ENCODE measurements at places on chromosomes 1 and 21. TPM values are rescaled to one million over a fixed set of nuclear protein-coding genes. Genes with fewer than 3 reads are reported as not detected.

DNA sequence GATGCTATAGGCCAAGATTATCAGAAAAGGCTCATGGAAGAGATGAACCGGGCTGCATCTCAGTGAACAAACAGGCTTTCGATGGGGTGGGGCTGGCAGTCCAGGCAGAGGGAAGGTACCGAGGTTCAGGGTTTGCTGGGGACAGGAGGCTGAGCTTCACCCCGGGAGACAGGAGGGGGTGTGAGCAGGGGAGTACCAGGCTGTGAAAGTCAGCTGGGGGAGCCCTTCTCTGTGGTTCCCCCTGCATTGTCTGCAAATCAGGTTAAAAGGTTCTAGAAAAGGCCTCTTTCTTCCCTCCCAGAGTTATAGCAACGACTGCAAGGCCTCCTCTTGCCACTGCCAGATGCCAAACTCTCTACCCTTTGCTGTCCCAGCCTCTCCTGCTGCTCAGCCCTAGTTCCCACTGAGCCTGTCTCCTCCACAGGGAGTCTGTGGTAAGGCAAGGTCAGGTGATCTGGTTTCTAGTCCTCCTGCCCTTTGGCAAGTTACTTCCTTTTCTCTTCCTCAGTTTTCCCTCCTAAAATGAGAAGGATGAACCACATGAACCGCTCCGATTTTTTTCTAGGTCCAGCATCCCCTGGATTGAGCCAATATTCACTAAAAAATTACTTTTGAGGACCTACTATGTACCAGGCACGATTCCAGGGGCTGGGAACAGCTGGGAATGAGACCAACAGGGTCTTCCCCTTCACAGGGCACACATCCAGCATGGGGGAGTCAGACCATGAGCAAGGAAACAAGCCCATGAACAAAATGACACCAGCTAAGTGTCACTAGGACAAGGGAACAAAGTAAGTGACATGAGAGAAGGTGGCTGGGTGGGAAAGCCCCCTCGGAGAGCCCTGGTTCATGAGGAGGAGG lies 7.2 kb downstream of the LAD1 start:
- no peaks in the 10 kb centered on the region for H3K36me3 ChIP-seq
- H3K4me1 ChIP-seq, result no peaks in the 10 kb centered on the region
- peaks cover 21% of the 10 kb centered on the region for H3K27me3 ChIP-seq
- no peak overlapping the region for H3K4me3 ChIP-seq
- no peak for DNase-seq

DNA sequence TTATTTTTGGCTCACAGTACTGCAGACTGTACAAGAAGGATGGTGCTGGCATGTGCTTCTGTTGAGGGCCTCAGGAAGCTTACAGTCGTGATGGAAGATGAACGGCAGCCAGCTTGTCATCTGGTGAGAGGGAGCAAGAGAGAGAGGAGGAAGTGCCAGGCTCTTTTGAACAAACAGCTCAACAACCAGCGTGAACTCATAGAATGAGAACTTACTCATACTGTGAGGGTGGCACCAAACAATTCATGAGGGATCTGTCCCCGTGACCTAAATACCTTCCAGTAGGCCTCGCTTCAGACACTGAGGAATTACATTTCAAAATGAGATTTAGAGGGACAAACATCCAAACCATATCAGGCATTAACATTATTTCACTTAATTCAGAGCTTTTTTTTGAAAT lies 84.7 kb downstream of the PKN2 start:
- peaks cover 7% of the 10 kb centered on the region for H3K4me1 ChIP-seq
- H3K4me3 ChIP-seq, result no peak overlapping the region
- no peak overlapping the region for H3K27ac ChIP-seq
- no peak for DNase-seq

DNA sequence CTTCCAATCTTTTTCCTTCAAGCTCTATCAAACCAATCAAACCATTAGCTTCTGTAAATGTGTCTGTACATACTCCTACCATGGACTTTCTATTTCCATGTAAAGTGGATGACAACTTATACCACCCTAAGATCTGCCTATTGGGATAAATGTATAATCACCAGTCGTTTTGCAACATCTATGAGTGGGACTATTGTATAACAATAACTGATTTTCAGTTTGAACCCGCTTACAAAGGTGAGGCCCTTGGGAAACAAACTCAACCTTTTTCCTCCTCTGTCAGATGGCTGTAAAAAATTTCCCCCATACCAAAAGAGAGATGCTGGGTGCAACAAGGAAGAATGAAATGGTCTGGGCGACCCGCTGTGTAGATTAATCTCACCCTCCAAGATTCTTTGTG lies 399.1 kb upstream of the ADAMTS5 start:
- H3K36me3 ChIP-seq, result no peaks in the 10 kb centered on the region
- no peak for DNase-seq
- no peak overlapping the region for H3K4me3 ChIP-seq
- H3K4me1 ChIP-seq, result no peaks in the 10 kb centered on the region

DNA sequence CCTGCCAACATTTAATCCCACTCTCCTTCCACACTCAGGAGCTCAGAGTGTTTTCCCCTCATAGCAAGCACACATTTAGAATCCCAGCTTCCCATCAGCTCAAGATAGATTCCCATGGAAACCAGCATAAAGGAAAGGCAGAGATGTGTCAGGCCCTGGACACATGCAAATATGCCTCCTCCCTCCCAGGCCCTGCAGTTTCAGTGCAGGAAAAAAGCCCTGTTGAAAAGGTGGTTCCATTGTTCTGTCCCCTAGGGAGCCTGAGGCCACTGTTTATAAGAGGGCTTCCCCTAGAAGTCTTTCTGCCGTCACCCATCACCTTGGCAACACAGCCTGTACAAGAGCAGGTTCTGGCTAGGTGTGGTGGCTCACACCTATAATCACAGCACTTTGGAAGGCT lies 3.6 kb downstream of the CACNA1S start:
- DNase-seq, result no peak
- H3K4me1 ChIP-seq, result no peaks in the 10 kb centered on the region
- no peaks in the 10 kb centered on the region for H3K36me3 ChIP-seq
- H3K27me3 ChIP-seq, result peaks cover 6% of the 10 kb centered on the region
- no peak overlapping the region for H3K4me3 ChIP-seq
- H3K27ac ChIP-seq, result no peak overlapping the region

- no peak overlapping the region for H3K4me3 ChIP-seq
- H3K27me3 ChIP-seq, result no peaks in the 10 kb centered on the region
- H3K27ac ChIP-seq, result no peak overlapping the region
- no peak for DNase-seq
- H3K36me3 ChIP-seq, result no peaks in the 10 kb centered on the region
- no peaks in the 10 kb centered on the region for H3K4me1 ChIP-seq
Observed at GRCh38 chr21:40587736-40588346, 259.1 kb downstream of the DSCAM start.

- H3K36me3 ChIP-seq, result peaks cover 2% of the 10 kb centered on the region
- no peak for DNase-seq
- no peak overlapping the region for H3K27ac ChIP-seq
- H3K4me3 ChIP-seq, result no peak overlapping the region
- no peaks in the 10 kb centered on the region for H3K4me1 ChIP-seq
- H3K27me3 ChIP-seq, result peaks cover 14% of the 10 kb centered on the region
Observed at GRCh38 chr1:30345491-30346130, 377.8 kb downstream of the MATN1 start.

DNA sequence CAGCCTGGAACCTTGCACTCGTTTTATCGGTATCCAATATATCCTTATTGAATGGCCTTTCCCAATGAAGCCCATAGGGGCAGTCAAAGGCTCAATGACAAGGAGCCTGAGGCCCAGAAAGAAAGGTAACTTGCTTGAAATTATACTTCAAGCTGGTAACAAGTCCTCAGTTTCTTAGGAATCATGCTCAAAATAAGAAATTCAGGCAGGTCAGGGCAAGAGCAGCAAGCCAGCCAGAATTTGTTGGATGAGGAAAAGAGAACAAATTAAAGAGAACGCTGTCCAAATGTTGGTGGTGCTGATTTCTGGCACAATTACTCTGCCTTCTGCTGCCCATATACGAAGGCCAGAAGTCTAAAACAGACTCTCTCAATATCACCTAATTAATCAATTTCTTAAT lies 77.6 kb downstream of the DDX20 start:
- no peak for DNase-seq
- H3K4me1 ChIP-seq, result no peaks in the 10 kb centered on the region
- H3K27me3 ChIP-seq, result peaks cover 4% of the 10 kb centered on the region

GRCh38 chr1:217919683-217920388 lies 288.7 kb downstream of the SPATA17 start:
- H3K27ac ChIP-seq, result no peak overlapping the region
- H3K36me3 ChIP-seq, result no peaks in the 10 kb centered on the region
- H3K4me3 ChIP-seq, result no peak overlapping the region
- no peaks in the 10 kb centered on the region for H3K4me1 ChIP-seq

The MTFR1L gene
- total RNA-seq, result 26.7 TPM

DNA sequence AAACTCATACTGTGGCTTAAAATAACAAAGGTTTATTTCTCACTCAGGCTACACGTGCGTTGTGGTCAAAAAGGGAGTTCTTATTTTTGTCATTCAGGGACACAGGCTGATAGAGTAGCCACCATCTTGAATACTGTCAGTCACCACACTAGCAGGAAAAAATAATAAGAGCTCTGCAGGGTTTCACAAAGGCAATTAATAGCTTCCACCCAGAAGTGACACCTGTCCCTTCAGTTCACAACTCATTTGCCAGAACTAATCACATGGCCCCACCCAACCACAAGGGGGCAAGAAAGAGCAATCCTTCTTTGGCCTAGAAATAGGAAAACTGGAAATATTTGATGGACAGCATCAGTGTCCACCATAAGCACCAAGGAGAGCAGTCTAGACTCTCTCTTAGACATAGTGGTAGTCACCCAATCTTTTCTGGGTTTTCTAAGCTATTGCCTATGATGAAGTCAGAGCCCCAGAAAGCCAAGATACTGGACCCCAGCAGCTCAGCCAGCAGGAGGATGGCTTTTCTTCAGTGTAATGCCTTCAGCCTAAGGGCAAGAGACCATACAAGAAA lies 8.2 kb downstream of the HAPLN2 start:
- no peak overlapping the region for H3K4me3 ChIP-seq
- H3K4me1 ChIP-seq, result peaks cover 12% of the 10 kb centered on the region
- H3K27ac ChIP-seq, result no peak overlapping the region
- DNase-seq, result peak; percentile 63
- H3K27me3 ChIP-seq, result peaks cover 53% of the 10 kb centered on the region

DNA sequence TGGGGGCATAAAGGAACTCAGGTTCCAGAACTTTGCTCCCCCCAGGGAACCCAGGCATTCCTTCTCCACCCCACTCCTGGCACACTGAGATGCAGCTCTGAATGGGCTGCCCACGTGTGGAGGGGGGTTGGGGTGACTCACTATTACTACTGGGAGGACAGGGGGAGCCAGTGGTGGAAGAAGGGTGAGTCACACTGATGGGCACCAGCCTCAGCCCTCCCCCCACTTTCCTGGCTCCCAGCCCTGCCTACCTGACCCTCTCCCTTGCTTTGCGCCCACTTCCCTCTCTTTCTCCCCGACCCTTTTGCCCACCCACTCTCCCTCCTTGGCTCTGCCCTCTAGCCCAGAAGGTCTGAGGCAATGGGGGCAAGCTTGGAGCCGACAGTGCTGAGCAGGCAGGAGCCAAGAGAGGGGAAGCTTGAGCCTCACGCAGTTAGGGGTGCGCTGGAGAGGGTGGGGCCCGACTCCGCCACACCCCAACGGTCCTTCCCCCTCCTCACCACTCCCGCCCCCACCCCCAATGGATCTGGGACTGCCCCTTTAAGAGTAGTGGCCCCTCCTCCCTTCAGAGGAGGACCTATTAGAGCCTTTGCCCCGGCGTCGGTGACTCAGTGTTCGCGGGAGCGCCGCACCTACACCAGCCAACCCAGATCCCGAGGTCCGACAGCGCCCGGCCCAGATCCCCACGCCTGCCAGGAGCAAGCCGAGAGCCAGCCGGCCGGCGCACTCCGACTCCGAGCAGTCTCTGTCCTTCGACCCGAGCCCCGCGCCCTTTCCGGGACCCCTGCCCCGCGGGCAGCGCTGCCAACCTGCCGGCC lies at the start of gene LMNA:
LMNA (plus strand) TSS at position 611 of the 818 bp plus-strand sequence. CDS start 208 bp downstream, outside the sequence.
- peak; percentile 70 for DNase-seq
- H3K27ac ChIP-seq, result no peak within 1 kb of the TSS
- H3K4me1 ChIP-seq, result peaks cover 26% of the 10 kb centered on the region
- peaks cover 58% of the 10 kb centered on the region for H3K27me3 ChIP-seq

DNA sequence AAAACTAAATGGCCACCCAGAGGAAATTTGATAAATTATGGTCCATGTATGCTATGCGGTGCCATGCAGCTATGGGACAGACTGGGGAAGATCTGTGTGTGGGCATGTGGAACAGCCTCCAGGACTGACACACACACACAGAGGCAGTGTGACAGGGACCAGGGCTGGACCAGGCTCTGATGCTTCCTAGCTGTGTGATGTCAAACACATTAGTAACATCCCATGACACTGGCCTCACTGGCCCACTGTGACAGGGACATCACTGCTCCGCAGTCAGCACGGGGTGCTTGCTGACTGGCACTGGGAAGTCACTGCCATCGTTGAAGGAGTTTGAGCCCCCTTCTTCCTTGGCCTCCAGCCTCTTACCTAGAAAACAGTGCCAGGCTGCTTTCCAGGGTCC lies 13.9 kb downstream of the RAP1GAP start:
- H3K27me3 ChIP-seq, result peaks cover 30% of the 10 kb centered on the region
- peaks cover 20% of the 10 kb centered on the region for H3K4me1 ChIP-seq
- H3K27ac ChIP-seq, result no peak overlapping the region
- H3K36me3 ChIP-seq, result no peaks in the 10 kb centered on the region
- no peak for DNase-seq
- no peak overlapping the region for H3K4me3 ChIP-seq

The LRRC3 gene
- total RNA-seq, result 3.2 TPM

GRCh38 chr1:3216015-3216391 lies 147.0 kb downstream of the PRDM16 start:
- no peaks in the 10 kb centered on the region for H3K27me3 ChIP-seq
- H3K4me3 ChIP-seq, result no peak overlapping the region
- no peak overlapping the region for H3K27ac ChIP-seq
- DNase-seq, result no peak

The MROH7 gene
- not detected for total RNA-seq

GRCh38 chr1:32886004-32886827 lies at the start of gene HPCA:
Gene HPCA (plus strand): TSS chr1:32886491. CDS start chr1:32888899, 2,408 bp downstream.
- no peak within 1 kb of the TSS for H3K27ac ChIP-seq
- DNase-seq, result peak; percentile 69
- H3K4me3 ChIP-seq, result no peak within 1 kb of the TSS
- H3K4me1 ChIP-seq, result peaks cover 3% of the 10 kb centered on the region
- peaks cover 61% of the 10 kb centered on the region for H3K27me3 ChIP-seq
- H3K36me3 ChIP-seq, result no peaks in the 10 kb centered on the region

GRCh38 chr1:159188375-159188788 lies 16.3 kb upstream of the ACKR1 start:
- H3K27ac ChIP-seq, result no peak overlapping the region
- H3K36me3 ChIP-seq, result no peaks in the 10 kb centered on the region
- peaks cover 48% of the 10 kb centered on the region for H3K27me3 ChIP-seq
- H3K4me3 ChIP-seq, result no peak overlapping the region

The SMIM1 gene
- not detected for total RNA-seq

The RNF223 gene
- not detected for total RNA-seq

DNA sequence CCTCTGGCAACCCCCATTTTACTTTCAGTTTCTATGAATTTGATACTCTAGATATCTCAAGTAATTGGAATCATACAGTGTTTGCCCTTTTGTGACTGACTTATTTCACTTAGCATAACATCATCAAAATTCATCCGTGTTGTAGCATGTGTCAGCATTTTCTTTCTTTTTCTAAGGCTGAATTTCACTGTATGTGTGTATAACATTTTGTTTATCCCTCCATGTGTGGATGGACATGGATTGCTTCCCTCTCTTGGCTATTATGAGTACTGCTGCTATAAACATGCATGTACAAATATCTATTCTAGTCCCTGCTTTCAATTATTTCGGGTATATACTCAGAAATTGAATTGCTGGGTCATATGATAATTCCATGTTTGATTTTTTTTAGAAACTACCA lies 97.3 kb downstream of the MAP3K21 start:
- no peak overlapping the region for H3K4me3 ChIP-seq
- no peaks in the 10 kb centered on the region for H3K4me1 ChIP-seq
- no peak for DNase-seq
- H3K27me3 ChIP-seq, result peaks cover 25% of the 10 kb centered on the region
- no peaks in the 10 kb centered on the region for H3K36me3 ChIP-seq
- H3K27ac ChIP-seq, result no peak overlapping the region

Data from activated CD8-positive, alpha-beta T cell treated with anti-CD3 and anti-CD28 coated beads, Interleukin-2, amount 10 ng/mL, durations not matched to agents 7 days and 5 days (primary cell).